Vagina (tissue), 2 donors: ENCODE measurements at places on chromosomes 2 and 18. TPM values are rescaled to one million over a fixed set of nuclear protein-coding genes. Genes with fewer than 3 reads are reported as not detected.

DNA sequence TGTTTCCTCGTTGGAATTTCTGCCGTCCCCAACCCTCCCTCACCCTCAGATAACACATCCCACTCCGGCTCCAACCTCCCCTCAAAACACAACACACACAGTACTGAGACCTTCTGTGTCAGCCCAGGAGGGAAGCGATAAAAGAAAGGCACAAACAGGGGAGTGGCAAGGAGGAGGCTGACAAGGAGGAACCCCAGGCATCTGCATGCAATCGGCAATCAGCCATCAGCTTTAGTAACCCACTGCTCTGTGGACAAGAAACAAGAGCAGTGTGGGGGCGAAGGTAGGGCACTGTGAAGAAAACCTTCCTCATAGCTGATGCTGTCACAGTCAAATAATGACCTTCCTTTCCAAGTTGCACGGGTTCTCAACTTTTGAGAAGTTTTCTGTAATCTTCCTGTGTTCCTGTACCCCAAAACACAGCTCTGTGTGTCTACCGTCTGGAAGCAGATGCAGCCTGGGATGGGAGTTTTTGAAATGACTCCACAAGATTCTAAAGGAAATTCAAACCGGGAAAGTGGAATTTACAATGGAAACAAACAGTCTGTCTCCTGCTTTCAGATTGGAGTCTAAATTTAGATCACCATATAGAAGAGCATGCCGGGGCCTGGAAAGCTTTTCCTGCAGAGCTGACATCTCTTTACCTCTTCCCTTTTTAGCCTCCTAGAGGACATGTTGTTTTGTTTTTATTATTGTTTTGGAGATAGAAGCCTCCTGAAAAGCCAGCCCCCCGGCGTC lies 16.4 kb upstream of the LPIN2 start:
- no peak for DNase-seq

DNA sequence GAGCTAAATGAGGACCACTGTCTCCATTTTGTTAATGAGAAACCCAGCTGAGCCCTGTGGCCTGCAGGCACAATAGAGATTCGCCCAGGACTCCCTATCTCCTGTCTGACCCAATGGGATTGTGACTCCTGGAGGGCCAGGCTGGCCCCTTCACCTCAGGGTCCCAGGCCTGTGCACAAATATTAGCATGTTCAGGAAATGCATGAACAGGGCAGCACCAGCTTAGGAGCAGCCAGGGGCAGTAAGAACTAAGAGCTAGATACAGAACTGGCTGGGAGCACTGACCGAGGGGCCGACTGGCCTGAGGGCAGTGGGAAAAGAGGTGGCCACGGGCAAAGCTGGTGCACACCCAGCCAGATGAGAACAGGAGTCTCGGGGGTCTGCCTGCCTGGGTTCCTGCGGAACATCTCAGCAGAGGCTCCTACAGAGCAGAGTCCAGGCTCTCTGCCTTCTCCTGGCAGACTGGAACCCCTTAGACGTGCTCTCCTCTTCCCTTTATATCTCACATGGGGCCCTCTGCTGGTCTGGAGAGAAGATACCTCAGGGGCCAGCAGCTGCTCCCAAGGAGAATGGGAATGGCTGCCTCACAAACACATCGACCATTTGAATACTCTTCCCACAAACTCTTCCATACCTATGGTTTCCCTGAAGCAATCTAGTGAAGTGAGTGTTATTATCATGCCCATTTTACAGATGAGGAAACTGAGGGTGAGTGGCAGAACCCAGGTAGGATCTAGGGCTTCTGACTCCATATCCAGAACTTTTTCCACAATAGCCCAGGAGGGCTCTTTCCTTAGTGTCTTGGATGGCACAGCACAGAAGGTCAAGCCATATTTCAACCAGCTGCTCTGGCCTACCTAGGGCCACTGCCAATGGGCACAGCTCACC lies 77.6 kb upstream of the OTOF start:
- DNase-seq, result no peak

DNA sequence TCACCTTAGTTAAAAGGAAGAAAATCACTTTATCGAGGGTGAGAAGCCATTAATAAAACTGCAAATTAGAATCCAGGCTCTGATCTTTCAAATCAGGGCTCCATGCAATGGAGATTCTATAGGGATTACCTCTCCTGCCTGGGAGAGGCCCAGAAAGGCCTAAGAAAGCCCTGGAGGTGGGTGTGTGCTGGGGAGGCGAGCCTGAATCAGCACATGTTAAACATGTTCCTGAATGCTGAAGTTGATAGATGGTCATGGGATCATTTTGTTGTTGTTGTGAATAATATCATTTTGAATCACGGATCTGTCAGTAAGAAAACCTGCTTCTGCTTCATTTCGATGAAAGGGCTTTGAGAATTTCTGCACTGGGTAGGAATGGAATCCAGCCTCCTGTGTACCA lies 254.3 kb downstream of the ACKR3 start:
- DNase-seq, result peak; percentile 37

The MSTN gene
- 0.74 TPM for total RNA-seq

The CAPN13 gene
- total RNA-seq, result not detected

The CHRNG gene
- not detected for total RNA-seq

The SLC38A11 gene
- total RNA-seq, result 2.2 TPM
